ENCODE measurements at places on chromosomes 2 and 18.

GRCh38 chr2:198374375-198375082, 570.1 kb downstream of the PLCL1 start:
- peak; percentile 8 for DNase-seq

DNA sequence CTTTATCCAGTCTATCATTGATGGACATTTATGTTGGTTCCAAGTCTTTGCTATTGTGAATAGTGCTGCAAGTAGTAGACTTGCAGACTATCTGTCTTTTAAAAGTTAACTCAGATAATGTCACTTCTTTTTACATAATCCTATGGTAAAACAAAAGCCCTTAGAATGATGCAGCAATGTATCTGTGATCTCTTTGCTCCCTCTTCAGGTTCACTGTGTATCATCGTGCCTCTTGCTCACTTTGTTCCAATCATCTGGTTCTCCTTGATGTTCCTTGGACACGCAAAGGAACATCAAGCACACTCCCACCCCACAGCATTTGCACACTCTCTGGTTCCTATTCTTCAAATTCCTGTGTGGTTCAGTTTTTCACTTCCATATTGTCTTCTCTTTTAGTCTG, 472.5 kb upstream of the ZNF804A start:
- DNase-seq = no peak

DNA sequence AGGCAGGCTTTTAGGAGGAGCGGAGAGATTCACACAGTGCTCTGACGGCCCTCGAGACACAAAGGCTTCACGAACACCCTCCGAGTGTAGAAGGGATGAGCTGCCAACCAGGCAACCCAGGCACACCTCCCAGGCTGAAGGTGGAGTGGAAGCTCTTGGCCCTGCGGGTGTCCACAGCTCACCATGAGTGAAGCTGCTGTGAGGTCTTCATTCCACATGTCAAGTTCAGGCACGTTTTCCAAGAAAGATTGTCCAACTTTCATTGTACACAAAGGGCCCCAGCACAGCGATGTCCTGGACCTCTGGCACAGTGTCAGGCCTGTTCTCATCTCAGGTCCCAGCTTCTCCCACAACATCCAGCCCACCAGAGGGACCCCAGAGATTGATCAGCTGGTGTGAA, 13.4 kb downstream of the PARD6G start:
- no peak for DNase-seq

DNA sequence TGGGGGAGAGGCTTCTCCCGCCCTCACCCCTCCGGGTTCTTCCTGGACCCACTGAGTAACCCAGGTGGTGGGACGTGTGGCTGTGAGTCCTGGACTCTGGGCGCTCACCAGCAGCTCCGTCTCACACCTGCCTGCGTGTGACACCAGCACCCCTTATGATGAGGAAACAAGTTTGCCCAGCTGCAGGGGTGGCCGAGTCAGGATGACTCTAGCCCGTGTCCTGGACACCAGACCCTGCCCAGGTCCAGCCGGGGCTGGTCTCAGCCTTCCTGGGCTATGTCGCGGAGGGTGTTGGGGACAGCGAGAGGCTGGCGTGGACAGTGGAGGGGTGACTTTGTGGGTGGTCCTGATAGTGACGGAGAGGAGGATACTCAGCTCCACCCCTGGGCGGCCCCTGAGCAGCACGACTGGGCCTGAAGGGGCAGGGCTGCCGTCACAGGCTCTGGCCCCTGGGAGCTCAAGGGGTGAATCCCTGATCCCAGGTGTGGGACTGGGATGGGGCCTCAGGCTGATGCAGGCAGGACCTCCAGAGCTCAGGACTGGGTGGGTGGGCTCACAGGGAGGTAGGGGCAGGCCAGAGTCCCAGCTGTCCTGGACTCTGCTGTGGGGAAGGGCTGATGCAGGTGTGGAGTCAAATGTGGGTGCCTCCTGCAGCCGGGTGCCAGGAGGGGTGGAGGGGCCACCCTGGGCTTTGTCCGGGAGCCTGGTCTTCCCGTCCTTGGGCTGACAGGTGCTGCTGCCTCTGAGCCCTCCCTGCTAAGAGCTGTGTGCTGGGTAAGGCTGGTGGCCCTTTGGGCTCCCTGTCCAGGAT, 3.7 kb downstream of the GPR35 start:
- DNase-seq = no peak

- no peak for DNase-seq
Measured at GRCh38 chr2:221753401-221753800, 181.3 kb upstream of the EPHA4 start.

DNA sequence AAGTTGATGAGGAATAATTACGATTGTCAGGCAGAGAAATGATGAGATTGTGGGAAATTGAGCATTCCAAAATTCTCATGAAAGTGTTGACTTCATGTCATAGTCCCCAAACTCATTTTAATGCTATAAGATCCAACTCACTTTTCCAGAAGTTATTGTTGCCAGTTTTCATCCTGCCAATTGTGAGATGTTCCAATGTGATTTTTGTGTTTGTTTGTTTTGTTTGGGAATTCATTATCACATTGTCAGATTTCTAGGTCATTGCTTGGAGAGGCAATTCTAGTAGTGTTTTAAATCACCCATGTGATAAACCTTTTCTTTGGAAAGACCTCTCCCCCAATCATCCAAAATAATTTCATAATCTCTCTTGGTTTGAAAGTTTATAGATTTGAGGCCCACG, 86.0 kb upstream of the ACVR2A start:
- DNase-seq = no peak

GRCh38 chr18:9846162-9846925, 39.4 kb upstream of the TXNDC2 start:
- DNase-seq = no peak

- no peak for DNase-seq
Measured at GRCh38 chr2:58893656-58894351, 652.7 kb upstream of the FANCL start.

- no peak for DNase-seq
Measured at GRCh38 chr18:56112013-56112749, 524.2 kb upstream of the TCF4 start.

- DNase-seq = peak; percentile 61
Measured at GRCh38 chr2:181077128-181077709, 96.8 kb downstream of the UBE2E3 start.

- peak; percentile 23 for DNase-seq
Measured at GRCh38 chr2:113965644-113966043, 75.8 kb downstream of the ACTR3 start.

DNA sequence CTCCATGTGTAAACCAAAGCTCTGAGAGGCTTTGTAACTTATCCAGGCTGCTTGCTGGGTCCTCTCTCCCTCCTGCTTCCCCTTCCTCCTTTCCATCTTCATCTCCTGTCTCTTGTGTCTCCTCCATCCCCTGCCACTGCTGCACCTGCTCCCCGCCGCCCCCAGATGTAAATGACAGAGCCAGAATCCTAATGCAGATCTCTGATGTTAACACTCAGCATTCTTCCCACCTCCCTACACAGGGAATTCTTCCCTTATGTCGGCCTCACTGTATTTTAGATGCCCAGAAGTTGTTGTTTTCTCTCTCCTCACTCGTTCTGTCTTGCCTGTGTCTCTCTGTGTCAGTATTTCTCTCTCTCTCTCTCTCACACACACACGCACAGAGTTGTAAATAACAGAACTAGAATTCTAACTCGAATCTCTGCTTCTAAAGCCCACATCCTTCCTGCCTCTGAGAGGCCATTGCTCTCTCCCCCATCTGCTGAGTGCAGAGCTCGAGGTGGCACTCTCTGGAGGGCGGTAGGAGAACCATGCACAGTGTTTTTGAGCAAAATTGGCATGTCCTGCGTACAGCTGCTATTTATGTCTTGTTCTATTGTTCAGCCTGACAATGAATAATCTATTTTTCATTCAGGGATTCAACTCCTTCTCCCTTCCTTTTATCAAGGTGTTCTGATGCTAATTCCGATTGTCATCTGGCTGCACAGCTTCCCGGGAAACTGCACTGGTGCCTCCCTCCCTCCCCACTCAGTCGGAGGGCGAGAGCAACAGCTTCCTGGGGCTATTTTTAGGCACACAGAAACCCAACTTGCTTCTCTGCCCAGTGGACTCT, 219.9 kb downstream of the SH3RF3 start:
- no peak for DNase-seq

GRCh38 chr2:74975016-74975415, 16.6 kb downstream of the POLE4 start:
- DNase-seq = no peak

DNA sequence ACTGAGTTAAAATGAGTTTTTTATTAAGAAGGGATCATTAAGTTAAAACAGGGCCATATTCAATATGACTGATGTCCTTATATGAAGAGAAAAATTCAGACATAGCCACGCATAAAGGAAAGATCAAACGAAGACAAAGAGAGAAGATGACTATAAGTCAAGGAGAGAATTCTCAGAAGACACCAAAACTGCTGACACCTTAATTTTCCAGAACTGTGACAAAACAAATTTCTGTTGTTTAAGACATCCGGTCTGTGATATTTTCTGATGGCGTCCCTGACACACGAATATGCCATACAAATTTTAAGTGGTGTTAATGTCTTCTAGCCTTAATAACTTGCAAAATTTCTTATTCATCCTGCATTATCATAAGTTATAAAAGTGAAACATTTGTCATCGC, 1325.2 kb upstream of the DDX18 start:
- no peak for DNase-seq

DNA sequence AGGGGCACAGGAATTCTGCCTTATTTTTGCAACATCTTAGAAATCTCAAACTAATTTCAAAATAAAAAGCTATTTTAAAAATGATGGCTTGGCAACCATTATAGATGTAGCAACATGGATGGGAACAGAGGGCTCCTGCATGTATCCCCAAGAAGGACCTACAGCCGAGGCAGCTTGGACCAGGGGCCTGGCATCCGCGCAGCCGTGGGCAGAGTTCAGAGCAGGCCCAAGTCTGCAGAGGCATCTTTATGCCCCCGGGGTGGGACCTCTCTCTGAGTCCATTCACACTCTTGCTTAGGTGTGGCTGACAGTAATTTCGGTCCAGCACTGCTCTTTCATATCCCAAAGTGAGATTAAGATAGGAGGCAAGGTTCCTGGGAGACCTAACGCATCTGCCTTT, 425.8 kb upstream of the MYT1L start:
- DNase-seq = no peak

- DNase-seq = no peak
Measured at GRCh38 chr2:173187941-173188788, 112.5 kb downstream of the MAP3K20 start.

GRCh38 chr2:205540036-205540435, 142.3 kb upstream of the NRP2 start:
- DNase-seq = no peak

GRCh38 chr2:226904592-226904991, 68.7 kb downstream of the RHBDD1 start:
- DNase-seq = no peak

DNA sequence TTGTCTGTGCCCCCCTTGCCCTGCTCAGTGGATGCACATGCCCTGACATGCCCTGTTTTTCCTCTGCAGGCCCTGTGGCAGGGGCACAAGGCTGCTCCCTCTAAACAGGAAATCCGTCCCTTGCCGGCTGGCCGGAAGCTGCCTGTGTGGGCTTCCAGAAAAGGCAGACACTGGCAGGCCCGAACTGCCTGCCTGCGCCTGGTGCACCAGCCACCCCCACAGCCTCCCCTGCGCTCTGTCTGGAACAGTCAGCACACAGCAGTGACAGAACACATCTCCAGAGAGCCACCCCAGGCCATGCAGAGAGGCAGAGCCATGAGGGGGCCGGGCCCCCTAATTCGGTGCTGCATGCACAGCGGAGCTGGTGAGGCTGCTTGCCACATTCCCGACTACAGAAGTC, 33.5 kb downstream of the LOXHD1 start:
- no peak for DNase-seq

- DNase-seq = no peak
Measured at GRCh38 chr18:46407486-46408166, 249.4 kb downstream of the LOXHD1 start.

GRCh38 chr2:40394597-40394996, 57.3 kb downstream of the SLC8A1 start:
- no peak for DNase-seq

DNA sequence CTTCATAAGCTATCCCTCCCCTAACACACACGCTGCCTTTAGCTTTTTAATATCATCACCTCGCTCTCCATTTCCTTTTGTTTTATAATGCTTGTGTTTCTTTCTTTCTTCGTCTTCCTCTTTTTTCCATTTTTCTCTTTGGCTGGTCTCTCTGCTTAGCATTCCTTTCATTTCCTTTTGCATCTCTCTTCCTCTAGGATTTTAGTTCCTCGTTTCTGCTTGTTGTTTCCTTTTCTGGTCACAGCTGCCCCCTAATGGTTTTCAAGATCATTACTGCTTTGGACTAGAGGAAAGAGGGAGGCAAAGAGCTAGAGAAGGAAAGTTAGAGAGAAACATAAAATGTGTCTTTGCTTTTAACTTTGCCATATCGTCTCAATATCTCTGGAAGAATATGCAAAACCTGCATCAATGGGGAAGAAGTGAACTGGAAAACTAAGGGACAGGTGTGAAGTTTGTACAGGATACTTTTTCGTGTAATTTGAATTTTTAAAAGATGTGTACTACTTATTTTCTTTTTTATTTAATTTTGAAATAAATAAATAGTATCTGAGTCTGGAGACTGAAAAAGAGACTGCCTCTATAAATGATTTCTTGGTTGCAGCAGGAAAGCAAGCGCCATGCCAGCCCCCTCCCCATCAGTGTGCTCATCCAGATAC, 6.3 kb upstream of the NRP2 start:
- DNase-seq = no peak

GRCh38 chr2:63764630-63765029, 77.1 kb upstream of the UGP2 start:
- no peak for DNase-seq

Data from hematopoietic multipotent progenitor cell treated with erythropoietin and hydrocortisone succinate and interleukin-3 and kit ligand, for 15 days (in vitro differentiated cells).